NCI-H1417 treated with DMSO at 0.1 percent for 48 hours (cell line): ENCODE measurements at places on chromosomes 3 and 15.

- DNase-seq: no peak
Measured at GRCh38 chr3:126512916-126513650, 4.5 kb downstream of the UROC1 start.

DNA sequence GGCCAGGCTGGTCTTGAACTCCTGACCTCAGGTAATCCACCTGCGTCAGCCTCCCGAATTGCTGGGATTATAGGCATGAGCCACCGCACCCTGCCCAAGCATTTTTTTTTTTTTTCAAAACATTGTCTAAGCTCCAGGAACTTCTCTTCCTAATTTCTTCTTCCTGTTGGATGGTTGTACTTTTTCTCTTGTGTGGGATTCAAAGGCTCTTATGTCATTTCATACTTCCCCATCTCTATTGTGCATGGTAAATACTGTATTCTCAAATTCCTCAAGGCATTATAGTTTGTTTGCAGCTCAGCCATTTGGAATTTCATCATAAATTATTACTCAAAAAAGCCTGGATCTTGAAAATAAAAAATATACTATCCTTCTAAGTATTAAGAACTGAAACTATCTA, 199.1 kb upstream of the GADL1 start:
- no peak for DNase-seq

GRCh38 chr3:43641306-43642114, 19.7 kb upstream of the ANO10 start:
- no peak for DNase-seq

DNA sequence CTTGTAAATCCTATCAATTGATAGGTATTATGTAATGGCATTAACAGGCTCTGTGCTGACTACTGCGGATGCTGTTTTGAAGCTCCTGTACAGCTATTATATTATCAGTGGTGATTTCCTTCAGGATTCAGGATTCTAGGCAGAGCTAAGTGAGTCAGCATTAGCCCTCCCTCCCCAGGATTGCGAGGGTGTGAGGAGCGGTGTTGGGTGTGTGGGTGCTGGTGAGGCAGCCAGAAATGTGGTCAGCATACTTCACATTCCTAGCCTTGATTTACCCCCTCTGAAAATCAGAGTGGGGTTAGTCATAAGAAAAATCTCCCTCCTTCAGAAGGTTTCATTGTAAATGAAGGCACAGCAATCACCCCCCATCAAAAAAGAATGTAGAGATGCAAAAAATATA, 72.5 kb downstream of the SNTN start:
- DNase-seq: no peak

DNA sequence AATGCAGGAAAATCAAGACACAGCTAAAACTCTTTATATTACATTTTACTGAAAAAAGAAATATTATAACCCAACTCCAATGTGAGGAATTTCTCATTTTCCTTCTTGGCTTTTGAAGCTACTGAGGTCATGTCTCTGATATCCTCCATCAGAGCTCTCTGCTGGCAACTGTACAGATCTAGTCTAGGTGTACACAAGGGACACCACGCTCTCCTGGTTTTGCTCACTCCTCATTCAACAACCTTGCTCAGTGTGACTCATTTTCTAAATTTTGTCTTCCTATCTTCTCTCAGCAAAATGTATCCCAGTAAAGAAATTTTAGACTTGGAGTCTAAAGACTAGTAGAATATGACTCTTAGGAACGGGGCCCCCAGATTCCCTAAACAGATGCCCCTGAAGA, 144.3 kb downstream of the KCNMB2 start:
- no peak for DNase-seq

DNA sequence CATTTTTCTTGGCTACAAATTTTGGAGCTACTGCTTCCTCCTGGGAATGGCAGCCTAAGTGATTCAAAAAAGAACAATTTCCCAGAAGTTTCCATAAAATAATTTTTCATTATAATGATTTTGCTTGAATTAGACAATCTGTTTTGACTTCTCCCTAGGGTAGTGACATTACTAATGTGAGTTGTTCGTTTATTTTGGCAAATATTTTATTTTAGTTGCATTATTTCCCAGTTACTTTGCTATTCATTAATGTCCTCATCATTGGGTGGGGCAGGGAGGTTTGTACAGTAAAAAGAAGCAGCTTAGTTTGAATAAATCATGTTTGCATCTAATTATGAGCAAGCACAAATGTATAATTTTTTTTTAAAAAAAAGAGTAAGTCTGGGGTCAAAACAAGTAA, 686.6 kb downstream of the ROBO2 start:
- DNase-seq: no peak

- no peak for DNase-seq
Measured at GRCh38 chr3:166444336-166444735, 607.1 kb upstream of the BCHE start.

GRCh38 chr3:16498130-16498890, 15.2 kb downstream of the RFTN1 start:
- no peak for DNase-seq

DNA sequence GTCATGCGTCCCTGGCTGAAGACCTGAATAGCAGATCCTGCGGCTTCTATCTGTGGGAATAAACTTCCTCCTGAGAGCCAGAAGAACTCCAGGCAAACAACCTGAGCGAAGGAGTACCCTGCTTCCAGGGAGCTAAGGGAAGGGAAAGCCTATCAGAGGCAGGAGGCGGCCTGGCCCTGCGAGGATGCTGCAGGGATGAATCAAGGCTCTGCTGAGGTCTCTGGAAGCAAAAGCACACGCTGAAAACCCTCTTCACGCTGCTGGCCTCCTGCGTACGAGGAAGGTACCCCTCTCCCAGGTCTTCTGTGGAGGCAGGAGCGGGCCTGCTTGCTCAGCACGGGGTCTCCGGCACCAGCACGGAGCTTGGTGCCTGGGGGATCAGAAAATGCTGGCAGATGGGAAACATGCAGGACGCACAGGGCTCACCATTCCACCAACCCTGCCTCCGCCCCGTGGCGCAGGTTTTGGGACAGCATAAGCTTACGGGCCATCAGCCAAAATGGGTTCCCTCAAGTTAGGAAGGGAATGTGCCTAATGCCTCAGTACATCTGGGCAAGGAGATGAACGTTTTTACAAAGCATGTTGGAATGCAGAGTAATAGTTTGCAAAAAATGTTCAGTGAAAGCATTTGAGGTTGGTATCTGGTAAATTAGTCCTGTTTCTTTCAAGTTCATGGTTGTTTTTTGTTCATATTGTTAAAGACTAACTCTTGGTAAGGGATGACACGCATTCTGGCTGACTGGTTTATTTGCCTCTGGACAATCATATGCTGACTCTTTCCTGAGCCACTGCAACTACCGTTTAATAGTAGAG, 72.3 kb downstream of the CHSY1 start:
- no peak for DNase-seq

DNA sequence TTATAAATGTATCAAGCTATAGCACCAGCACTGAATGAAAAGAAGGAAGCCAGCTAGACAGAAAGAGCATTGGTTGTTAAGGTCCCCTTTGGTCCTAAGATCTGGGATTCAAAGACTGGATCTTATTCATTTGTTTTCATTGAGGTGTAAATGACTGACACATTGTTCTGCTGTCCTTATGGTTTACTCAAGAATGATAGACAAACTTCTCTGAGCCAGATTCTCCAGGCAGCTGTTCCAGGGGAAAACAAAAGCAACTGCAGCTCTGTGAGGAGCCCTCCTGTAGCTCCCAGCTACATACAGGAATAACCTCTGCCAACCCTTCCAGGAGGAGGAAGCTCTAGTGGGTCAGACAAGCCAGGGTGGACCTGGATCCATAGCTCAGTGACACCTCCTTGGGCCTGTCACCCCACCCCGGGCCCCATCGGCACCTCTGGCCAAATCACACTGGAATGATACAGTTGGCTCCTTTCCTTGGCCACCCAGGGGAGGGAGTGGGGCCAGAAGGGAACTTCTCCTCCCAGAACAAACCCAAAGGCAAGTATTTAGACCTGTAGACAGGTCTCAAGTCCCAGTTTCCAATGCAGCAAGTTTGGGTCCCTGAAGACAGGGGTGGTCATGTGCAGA, 57.8 kb downstream of the ZNF621 start:
- no peak for DNase-seq

DNA sequence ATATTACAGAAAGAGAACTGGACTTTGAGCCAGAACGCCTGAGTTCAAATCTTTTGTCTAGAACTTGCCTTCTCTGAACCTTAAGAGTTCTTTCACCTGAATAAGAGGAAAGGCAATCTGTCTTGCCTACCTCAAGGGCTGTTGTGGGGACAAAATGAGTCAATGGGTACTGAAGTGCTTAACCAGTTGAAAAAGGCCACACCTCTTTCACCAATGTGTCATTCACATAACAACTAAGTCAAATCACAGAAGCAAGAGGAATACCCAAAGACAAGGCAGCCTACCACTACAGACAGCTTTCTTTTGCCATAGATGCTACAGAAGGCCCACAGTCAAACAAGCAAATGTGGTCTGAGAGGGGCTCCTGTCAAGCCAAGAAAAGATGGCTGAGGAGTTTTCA, 39.7 kb downstream of the NBEAL2 start:
- DNase-seq: no peak

DNA sequence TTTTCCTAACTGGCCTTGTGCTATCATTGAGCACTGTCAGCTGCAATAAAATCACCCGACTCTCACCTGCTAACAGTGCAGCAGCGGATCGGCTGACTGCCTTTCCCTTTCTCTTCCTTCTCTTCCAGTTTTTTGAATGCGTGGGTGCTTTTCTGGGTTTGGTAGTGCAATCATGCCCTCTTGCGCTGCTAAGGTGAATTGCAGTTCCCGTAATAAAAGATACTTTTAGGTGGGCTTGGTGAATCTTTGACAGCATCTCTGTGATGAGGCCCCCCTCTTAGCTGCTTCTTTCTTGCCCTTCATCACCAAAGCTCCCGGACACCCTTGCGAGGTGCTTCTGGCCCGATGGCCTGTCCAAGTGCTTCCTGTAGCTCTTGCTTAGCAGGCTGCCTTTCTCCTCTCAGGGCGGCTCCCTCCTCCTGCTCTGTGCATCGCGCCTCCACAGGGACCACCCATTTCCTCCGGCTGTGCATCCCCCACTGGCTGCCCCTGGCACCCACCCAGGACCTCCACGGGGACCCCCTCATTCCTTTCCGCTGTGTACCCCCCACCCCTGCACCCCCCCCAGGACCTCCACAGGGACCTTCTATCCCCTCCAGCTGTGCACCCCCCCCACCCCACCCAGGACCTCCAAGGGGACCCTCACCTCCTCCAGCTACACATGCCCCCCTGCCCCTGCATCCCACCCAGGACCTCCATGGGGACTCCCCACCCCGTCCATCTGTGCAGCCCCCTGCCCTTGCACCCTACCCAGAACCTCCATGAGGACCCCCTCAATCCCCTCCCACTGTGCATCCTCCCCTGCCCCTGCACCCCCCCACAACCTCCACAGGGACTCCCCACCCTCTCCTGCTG, 50.8 kb upstream of the RPL32 start:
- no peak for DNase-seq
